MV-4-11 (cell line): ENCODE measurements at places on chromosomes 16 and 17.

DNA sequence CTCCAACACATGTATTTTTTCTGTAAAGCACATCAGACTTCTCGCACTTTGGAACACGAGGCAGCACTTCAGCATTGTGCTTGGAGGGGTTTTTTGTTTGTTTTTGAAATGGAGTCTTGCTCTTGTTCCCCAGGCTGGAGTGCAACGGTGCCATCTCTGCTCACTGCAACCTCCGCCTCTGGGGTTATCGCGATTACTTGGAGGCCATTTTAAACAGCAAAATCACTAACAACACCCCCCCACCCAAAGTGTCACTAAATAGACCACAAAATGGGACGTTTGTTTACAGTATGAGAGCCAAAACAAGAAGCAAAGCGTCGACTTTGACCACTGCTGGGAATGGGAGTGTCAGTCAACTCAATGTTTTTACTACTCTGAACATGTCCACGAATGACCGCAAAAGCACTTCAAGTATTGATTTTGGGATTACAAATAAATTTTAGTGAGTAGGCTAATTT is 9.0 kb upstream of the C16orf87 start:
- DNase-seq: no peak

- DNase-seq: peak; percentile 73
Observed at GRCh38 chr17:82134101-82134500, 36.1 kb upstream of the FASN start.

DNA sequence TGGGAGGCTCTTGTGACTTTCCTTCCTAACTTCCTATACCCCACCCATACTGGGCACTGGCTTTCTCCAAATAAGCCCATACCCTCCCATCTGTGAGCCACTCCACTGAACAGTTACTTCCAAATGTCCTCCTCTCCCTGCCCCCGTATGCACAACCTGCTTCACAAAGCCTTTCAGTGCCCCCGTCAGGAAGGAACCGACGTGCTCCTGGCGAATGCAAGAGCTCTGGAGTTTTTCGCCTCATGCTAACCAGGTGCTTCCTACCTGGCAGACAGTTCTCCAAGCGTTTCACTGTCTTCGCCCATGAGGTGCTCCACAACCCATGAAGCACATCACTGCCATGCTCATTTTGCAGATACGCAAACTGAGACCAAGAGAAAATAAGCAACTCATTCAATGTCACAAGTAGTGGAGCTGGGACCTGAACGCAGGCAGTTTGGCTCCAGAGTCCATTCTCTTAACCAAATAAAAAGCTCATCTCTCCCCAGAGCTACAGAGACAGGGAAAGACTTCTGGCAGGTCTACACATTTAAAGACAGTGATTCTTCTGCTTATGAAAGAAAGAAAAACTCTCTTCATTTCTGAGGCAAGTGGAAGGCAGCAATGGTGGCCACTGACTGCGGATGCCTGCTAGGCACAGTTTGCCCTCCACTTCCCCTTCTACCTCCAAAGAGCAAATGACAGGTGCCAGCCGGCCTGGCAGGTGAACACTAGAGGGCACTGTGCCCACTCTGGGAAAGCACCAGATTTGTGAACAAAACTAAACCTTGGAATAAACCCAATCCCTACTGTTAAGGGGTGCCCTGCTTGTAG is 23.8 kb downstream of the SPHK1 start:
- no peak for DNase-seq

GRCh38 chr17:48487221-48487620 is 43.6 kb downstream of the HOXB1 start:
- DNase-seq: no peak

GRCh38 chr16:87571868-87572244 is 30.5 kb upstream of the JPH3 start:
- no peak for DNase-seq

- DNase-seq: no peak
Observed at GRCh38 chr17:45018848-45019711, 32.4 kb downstream of the DCAKD start.

DNA sequence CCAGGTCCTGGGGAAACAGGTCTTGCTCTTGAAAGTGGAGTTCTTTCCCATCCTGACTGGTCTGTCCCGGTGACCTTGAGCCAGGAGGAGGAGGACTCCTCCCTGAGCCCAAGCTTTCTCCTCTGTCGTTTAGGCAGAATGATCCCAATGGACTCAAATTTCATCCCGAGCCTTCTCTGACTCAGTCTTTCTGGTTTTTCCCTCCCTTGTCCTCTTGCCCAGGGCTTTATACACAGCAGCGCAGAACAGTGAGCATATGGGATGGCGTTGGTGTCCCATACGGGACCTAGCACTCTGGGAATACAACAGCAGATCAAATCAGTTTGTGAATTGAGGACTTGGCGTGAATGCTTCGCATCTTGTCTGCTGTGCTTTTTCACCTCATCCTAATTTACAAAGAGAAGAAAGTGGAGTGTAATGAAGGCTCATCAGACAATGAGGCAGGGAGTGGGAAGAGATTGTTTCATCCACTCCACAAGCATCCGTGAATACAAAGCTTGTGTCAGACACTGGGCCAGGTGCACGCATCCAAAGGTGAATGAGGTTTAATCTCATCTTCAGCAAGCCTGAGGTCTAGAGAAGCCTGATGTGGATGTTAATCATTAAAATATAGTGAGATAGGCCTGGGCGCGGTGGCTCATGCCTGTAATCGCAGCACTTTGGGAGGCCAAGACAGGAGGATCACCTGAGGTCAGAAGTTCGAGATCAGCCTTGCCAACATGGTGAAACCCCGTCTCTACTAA is 1.1 kb upstream of the XYLT1 start:
- no peak for DNase-seq

- DNase-seq: no peak
Observed at GRCh38 chr16:29915590-29916247, 10.3 kb downstream of the KCTD13 start.

GRCh38 chr16:16136588-16136987 is 86.7 kb downstream of the ABCC6 start:
- no peak for DNase-seq

- DNase-seq: peak; percentile 9
Observed at GRCh38 chr16:77406680-77407079, 28.2 kb downstream of the ADAMTS18 start.

DNA sequence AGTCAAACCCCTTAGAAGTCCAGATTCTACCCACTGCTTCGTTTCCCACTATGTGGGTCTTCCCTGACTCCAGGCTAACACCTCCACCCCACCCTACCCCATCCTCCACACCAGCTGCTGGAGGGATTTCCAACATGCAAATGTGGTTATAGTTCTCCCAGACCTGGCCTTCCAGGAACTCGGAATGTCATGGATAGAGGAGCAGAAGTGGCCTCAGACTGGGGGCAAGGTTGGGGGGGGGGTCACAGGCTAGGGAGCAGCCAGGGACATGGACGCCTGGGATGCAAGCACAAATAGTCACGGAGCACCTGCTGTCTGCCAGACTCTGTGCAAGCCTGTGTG is 2.0 kb downstream of the CAMKK1 start:
- DNase-seq: no peak

DNA sequence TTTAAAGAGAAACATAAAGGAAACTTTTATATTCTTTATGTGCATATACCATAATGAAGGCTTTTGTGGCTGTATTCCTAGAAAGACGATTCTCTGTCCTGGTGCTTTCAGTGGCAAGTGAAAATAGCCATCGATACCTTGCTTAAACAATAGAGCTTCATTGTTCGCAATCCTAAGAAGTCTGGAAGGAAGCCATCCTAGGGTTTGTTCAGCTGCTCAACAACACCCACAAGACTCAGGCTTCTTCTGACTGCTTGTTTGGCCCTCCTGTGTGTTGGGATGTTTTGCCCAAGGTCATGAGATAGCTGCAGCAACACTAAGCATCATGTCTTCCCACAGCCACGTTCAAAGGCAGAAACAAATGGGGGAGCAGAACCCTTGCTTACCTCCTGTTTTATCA is 36.1 kb upstream of the COX10 start:
- DNase-seq: no peak

DNA sequence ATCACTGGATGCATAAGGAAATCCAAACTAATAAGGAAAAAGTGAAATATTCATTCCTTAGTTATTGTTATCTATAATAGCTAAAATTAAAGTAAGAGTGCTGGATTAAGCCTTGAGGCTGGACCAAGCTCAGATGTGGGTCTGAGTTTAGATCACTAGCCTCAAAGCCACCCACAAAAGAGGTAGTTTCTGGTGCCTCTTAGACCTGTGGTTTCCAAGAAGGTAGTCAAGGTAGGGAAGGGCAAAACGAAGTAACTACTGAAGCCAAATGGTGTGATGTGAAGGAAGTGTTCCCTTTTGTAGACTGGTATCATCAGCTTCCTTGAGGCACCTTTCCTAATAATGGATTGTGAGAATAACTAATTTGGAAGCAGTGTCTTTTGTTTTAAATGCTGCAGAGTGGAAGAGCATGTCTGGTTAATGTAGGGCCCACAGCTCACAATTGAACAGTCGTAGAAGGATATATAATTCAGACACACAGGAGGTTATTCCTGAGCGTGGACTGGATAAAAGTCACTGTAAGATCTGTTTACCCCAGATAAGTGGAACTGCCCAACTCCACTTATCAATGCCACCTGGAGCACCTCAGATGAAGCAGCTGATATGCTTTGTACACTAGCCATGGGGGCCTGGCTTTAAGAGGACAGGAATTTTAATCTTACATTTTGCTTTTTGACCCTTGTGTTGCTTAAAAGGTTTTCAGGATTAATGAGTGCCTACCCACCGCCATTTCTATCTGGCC is 31.7 kb upstream of the LCMT1 start:
- no peak for DNase-seq

- peak; percentile 0 for DNase-seq
Observed at GRCh38 chr17:77478899-77479298, 338.1 kb downstream of the SEC14L1 start.

- no peak for DNase-seq
Observed at GRCh38 chr17:17048106-17048505, 5.8 kb downstream of the MPRIP start.

DNA sequence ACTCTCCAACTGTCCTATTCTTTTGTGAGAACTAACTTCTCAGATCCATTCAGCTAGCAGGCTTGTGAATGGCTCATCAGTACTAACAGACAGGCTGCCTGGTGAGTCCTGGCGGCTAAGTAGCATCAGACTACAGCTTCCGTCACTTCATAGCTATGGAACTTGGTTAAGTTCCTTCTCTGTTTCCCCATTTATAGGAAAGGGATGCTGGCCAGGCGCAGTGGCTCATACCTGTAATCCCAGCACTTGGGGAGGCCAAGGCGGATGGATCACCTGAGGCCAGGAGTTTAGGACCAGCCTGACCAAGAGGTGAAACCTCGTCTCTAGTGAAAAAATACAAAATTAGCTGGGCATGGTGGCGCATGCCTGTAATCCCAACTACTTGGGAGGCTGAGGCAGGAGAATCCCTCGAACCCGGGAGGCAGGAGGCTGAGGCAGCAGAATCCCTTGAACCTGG is 49.9 kb upstream of the TANGO6 start:
- DNase-seq: no peak

DNA sequence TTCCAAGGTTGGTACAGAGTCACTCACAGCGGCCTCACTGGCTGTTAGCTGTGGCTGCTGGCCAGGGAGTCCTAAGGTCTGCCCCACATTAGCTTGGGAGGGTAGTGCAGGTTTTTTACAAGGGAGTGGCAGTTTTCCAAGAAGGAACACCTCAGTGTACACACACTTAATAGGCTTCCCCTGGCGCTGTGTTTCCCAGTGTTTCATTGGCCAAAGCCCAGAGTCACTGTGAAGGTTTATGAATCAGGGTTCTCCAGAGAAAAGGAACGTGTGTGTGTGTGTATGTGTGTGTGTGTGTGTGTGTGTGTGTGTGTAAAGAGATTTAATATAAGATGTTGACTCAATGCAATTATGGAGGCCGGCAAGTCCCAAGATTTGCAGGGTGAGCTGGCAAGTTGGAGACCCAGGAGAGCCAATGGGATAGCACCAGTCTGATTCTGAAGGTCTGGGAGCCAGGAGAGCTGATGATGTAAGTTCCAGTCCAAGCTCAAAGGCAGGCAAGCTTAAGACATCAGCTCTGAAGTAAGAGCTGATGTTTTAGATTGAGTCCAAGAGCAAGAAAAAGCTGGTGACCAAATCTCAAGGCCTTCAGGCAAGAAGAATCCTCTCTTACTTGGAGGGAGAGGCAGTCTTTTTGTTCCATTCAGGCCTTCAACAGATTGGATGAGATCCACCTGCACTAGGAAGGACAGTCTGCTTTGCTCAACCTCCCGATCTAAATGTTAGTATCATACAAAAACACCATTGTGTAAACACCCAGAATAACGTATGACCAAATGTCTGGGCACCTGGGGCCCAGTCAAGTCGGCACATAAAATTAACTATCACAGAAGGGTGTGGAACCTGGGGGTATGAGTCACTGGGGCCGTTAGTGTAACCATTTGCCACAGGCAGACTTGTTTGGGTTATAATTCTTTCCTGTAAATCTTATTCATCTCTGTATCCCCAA is 206.8 kb downstream of the PRKCA start:
- DNase-seq: peak; percentile 1

DNA sequence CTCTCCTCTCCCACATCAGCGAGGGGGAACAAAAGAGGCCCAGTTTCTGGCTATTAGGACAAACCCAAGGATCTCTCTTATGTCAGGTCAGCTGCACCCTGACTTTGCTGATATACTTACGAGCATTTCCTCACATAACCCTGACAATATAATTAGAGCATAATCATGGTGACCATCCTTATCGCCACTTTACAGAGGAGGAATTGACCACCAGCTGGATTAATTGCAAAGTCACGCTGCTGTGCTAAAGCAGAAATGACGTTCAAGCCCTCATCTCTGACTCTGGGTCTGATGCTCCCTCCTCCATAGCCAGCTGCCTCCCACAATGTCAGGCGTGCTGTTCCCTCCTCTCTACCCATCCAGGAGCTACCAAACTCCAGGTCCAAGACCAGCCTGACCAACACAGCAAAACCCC is 42.6 kb downstream of the TRARG1 start:
- no peak for DNase-seq
